Osteocyte (in vitro differentiated cells): ENCODE measurements at places on chromosomes 6 and 20.

- DNase-seq = peak; percentile 80
These were observed 51.8 kb downstream of the CDH26 start for GRCh38 chr20:60009826-60010616.

DNA sequence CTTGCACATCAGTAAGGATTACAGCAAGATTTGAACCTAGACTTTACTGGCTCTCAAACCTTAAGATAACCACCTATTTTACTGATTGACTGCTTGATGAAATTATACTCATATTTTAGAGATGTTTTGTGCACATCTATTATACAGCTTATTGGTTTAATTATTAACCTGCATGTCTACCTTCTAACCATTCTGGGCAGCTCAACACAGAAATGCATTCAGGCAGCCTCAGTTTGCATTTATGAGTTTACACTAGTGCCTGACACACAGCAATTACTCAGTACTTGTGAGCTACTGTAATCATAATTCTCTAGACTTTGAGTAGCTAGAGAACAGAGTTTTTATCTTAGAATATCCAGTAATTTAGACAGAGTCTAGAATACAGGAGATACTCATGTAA lies 273.9 kb upstream of the THEMIS start:
- no peak for DNase-seq

GRCh38 chr20:7850775-7851490 lies 89.3 kb downstream of the HAO1 start:
- DNase-seq = no peak

- no peak for DNase-seq
These were observed 380.9 kb downstream of the UTRN start for GRCh38 chr6:144665932-144666450.

- DNase-seq = no peak
These were observed 353.6 kb downstream of the MAFB start for GRCh38 chr20:40335437-40335836.

DNA sequence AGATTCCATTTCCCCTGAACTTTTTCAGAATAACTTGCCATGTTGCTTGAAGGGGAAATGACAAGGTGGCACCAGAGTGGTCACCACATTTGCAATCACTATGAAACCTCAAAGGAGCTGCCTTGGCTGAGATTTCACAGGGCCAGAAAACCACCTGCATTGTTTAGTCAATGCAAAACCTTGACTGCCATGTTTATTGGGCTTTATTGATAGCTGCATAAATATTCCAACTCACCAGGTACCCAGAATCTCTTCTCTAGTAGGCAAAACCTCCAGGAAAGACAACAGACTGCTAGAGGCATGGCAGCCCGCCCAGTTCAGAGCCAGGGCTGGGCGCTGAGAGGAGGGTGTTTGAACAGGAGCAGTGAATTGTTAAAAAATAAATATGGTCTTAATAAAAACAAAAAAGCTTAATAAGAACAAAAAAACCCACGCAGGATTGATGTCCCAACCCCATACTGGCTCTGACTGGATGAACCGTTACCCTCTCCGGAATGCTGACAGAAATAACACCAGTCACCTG lies 375.6 kb downstream of the ZFAND3 start:
- DNase-seq = no peak
